ENCODE measurements at places on chromosomes 7 and 10.

DNA sequence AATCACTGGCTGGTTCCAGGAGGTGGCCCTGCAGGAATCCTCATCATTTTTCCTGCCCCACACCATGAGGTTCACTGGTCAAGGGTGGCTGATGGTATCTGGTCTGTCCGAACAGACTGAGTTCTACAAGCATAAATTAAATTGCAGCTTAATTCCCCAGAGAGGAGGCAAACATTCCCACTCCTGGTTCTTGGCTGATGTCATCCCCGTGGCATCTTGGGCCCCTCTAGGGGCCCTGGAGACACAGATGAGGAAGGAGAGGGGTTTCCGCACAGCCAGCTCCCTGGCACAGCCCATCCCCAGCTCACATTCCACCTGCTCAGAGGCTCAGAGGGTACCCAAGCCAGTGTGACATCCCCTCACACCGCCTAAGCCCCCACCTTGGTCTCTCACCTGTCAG lies 5.3 kb upstream of the KLRG2 start:
- no peak for DNase-seq

DNA sequence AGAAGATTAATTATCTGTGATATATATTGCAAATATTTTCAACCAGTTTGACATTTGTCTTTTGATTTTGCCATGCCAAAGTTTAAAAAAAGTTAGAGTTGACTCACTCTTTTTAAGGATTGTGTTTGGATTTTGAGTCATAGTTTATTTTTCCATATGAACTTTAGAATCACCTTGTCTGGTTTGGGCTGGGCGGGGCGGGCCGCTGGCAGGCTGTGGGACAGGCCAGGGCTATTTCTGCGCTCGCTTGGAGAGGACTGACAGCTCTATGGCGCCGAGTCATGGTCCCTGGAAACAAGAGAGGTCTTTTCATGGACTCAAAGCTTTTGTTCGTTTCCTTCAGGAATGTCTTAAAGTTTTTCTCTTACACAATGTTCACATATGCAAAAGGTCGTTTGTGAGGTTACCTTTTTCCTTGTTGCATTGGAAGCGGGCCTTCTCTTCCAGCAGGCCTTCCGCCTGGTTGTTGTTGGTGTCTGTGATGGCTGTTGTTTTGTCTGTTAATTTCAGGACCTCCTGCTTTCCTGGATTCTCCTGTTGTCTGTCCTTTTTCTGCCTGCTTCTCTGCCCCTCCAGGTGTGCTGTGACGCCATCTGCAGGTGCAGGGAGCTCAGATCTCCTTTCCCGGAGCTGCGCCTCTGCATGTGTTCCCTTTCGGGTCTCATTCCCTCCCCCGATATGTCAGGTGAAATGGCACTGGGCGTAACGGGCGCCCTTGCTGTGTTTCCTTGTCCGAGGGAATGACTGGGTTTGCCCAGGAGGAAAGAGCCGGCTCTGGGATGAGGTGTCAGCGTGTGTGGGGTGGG lies 53.8 kb downstream of the INPP5A start:
- DNase-seq = no peak

DNA sequence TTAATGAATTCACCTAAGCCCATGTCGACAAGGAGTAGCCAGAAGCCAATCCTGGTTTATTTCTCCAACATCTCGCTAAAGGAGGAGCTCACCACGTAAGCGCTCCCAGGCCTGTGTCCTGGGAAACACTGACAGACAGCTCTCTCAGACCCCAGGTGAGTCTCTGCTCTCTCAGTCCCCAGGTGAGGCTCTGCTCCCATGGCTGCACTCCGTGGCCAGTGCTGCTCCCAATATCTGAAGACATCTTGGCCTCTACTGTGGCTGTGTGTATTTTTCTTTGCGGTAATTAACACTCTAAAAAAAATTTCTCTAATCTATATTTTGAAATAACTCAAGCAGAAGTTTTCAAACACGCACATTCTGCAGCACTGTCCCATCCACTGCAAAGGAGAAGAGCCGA lies 564.5 kb downstream of the PTPRN2 start:
- DNase-seq = no peak

DNA sequence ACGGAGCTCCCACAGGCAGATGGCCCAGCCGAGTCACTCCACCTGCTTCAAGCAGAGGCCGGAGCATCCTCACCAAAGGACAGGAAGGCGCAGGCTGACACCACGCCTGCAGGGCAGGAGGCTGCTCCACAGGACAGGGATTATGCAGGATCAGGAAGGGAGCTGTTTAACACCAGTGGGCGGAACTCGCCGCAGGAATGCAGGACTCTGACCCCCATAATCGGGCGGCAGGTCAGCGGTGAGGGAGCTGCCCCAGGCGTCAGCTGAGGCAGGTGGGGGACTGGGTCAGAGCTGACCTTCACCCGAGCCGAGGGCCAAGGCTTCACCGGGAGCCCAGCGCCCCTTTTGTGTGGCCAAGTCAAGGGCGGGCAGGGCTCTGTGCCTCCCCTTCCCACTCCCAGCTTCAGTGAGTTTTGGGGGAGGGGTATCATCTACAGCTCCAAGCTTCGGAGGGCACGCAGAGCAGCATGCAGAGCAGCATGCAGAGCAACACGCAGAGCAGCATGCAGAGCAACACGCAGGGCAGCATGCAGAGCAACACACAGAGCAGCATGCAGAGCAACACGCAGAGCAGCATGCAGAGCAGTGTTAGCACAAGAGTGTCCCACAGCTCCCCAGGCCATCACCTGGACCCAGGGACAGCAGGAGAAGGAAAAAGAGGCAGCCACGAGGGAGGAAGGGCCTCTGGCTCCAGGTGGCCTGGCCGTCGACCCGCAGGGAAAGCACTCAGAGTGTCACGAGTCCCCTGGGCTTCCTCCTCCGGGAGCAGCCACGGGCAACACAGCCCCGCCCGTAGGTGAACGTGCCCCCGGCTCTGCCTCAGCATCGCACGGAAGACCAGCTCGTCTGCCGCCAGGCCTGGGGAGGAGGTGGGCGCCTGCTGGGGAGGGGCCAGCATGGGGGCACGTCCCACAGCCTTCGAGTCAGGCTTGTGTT lies 151.7 kb upstream of the PPP2R2D start:
- no peak for DNase-seq

DNA sequence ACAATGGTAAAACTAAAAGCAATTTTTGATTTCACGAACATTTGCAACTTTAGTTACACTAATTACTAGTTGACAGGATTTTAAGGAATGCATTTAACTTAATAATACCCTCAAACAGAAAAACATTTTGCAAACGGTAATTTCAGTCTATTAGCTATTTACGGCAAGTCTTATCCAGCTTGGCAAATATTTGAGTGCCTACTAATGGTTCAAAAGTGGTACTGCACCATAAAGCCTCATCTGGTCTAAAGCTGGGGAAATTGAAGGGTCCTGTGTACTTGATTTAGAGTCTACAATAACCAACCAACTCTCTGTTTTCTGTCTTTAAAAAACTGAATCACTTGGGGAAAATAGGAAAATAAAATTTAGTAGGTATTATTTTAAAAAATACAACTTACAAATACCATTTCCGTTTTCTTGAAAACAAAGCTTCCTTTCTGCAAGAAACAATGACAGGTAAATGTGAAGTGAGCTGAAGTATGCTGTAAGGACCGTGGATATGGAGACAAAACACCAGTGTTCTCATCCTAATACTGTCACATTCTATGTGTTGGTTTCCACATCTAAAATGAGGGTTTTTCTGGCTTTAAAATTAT lies 142.3 kb downstream of the VPS50 start:
- DNase-seq = no peak

DNA sequence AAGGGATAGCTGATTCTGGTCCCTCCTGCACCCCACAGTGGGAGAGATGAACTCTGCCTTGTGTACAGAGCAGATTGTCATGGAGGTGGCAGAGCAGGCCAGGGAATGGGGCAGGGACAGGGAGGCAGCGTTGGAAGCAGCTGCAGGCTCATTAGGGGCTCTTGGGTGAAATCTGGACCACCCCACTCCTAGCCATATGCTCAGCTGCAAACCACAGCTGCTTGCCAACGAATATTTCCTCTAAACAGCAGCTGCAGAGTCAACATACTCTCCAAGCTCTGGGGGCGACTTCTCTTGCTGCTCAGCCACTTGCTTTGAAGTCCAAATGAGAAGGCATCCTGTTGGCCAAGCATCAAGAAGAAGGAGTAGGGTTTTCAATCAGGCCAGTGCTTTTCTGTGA lies 302.3 kb upstream of the AUTS2 start:
- no peak for DNase-seq

GRCh38 chr7:21914671-21915070 lies 31.0 kb downstream of the CDCA7L start:
- no peak for DNase-seq

DNA sequence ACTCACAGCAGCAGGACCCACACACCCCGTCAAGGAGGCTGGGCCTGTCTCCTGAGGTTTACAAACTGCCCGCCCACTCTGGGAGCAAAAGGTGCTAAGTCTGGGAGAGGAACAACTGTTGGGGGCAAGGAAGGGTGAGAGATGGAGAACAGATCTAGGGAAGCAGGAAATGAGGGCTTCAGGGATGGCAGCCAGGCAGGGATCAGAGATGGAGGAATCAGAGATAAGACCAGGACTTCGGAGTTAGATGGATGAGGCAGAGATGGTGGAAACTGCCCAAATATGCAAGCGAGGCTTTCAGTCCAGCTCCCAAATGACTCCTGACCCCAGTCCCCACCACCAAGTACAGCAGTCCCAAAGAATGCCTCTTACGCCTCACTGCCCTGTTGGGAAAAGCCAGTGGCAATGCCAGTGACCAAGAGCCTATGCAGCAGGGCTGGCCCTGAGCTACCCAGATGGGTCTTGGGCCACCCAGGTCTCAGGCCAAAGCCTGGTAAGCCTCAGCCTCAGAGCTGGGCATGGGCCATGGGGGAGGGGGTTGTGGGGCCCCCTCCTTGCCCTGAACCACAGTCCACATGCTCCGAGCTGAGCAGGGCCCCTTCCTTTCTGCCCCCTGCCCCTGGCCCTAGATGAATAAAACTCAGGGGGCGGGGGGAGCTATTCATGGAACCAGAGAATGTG lies 39.5 kb upstream of the SLF2 start:
- DNase-seq = no peak

- DNase-seq = no peak
Measured at GRCh38 chr7:95046494-95047240, 139.3 kb downstream of the PPP1R9A start.

GRCh38 chr10:19572056-19572455 lies 244.2 kb upstream of the PLXDC2 start:
- DNase-seq = no peak

DNA sequence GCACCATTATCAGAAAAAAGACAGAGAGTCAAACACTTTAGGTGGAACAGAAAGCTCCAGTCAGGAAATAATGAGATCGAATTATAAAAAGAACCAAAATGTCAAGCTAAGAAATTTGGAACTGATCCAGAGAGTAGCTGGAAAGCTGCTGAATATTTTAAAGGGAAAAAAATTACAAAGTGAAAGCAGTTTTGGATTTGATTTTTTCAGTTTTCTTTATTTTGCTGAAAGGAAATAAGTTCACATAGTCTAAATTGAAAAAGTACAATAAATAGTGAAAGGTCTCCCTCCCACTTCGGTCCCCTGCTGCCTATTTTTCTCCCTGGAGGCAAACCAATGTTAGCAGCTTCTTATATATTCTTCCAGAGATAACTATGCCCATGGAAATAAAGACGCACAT lies 11.3 kb upstream of the TOMM7 start:
- DNase-seq = no peak

- no peak for DNase-seq
Measured at GRCh38 chr7:98423043-98423442, 22.2 kb upstream of the BAIAP2L1 start.

DNA sequence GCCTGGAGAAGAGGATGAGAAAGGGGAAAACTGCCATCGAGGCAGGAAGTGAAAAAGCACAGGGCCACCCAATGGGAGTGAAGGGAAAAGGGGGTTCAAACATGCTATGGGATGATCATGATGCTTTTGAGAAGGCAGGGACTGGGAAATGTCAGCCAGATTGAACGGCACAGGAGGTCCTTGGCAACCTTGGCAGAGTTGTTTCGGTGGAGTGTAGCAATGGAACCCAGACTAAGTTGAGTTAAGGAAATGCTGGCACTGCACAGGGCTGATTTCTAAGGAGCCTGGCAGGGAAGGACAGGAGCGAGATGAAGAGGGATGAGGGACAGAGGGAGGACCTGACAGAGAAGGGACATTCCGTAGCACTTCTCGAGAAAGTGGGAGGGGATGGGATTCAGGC lies 101.4 kb downstream of the PIP4K2A start:
- DNase-seq = no peak

- DNase-seq = no peak
Measured at GRCh38 chr7:84021292-84021908, 173.2 kb downstream of the SEMA3A start.

DNA sequence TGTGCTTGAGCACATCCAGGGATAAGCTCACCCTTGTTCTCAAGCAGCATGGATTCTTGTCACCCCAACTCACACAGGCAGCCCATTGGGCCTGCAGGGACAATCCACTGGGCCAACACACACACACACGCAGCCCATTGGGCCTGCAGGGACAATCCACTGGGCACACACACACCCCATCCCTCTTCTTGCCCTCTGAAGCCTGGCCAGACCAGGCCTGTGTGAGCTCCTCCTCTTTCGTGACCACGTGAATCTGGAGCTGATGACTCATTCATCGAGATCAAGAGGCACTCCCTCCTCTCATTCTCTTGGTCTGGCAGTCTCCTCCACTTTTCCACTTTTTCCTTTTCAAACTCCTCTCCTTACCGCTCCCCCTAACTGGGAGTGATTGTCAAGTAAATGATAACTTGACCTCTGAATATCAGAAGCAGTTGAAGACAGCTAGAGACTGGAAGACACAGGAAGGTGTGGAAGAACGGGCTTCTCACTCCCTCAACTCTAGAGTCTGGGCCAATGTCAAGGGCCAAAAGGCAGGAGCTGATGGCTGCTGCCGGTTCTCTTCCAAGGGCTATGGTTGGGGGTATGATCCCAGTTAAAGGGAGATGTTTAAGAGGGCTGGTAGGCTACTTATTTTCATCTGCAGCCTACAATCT lies 89.7 kb downstream of the HIPK2 start:
- DNase-seq = no peak

GRCh38 chr10:11245095-11245479 lies 227.4 kb downstream of the CELF2 start:
- no peak for DNase-seq

DNA sequence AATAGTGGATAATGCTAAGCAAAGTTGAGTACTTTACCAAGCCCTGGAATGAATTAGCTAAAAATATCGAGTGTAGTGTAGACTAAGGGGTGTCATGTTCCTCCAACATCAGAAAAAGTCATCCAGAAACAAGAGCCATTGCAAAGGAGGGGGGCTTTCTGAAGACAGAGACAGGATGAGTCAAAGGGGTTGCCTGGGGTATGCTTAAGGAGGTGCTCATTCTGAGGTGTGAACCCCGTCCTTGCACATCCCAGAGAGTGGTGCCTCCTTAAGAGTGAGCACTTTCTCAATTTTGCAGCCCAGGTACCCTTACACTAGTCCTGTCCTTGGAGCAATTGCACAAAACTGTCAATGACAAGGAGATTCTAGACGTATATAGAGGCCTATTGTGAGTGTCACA lies 43.1 kb upstream of the C10orf71 start:
- no peak for DNase-seq

GRCh38 chr7:55409482-55410225 lies 44.5 kb downstream of the LANCL2 start:
- DNase-seq = no peak

Data from T follicular helper cell (primary cell).